ENCODE measurements at places on chromosomes 3 and 15.
A peak's percentile ranks its signal among the peaks of the same experiment; 100 is the strongest.

- DNase-seq = no peak
Observed at GRCh38 chr15:91541286-91541685, 312.2 kb upstream of the SLCO3A1 start.

- DNase-seq = no peak
Observed at GRCh38 chr3:77025471-77025870, 14.4 kb upstream of the ROBO2 start.

DNA sequence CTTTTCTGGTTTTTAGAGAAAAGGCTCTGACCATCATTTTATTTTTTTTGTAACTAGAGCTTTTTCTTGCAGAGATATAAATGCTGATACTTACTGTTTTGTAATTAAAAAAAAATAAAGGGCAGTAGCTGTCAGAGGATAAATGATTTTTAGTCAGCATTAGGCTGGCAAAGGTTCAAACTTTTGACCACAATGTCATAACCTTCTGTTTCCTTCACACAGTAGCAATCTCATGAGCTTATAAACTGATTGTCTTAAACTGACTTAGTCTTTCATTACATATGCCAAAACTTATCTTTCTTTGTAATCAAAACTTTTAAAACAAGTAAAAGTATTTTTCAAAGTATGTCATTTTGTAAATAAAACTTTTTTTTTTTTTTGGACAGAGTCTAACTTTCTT is 841.9 kb downstream of the OTOL1 start:
- no peak for DNase-seq

DNA sequence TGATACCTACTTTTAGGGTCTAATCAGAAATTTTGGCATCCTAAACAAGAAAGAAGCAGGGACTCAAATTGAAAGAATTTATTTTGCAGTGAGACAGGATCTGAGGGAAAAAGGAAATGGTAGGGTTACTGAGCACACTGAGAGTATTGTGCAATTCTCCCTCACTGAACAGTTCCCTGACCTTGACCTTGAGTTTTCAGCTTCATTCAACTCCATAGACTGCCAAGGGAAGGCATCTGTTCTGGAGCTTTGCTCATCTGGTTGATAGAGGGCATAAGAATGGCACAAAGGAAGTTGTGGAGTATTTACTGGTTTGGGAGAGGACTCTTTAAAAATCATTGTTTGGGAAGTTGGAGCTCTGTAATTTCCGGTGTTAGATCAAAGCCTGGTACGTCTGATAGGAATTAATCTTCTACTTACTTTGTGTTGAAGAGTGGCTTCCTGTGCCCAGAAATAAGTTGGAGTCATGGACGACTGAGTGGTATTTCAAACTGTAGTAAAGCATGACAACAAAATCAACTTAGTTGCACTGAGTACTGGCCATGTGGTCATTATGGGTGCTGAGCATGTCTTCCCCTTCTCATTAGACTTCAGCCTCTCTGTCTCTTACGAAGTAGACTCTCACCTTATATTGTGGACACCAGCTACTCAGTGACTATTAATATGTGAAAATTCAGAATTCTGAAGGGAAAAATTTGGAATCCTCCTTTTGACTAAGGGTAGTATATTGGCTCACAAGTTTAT is 40.8 kb downstream of the CLDN1 start:
- no peak for DNase-seq

- no peak for DNase-seq
Observed at GRCh38 chr3:55458181-55458790, 28.8 kb downstream of the WNT5A start.

GRCh38 chr3:105137911-105138310 is 228.8 kb upstream of the ALCAM start:
- DNase-seq = no peak

GRCh38 chr3:40173227-40173721 is 136.2 kb upstream of the EIF1B start:
- DNase-seq = no peak

- no peak for DNase-seq
Observed at GRCh38 chr15:37100966-37101215, 542 bp upstream of the MEIS2 start.

- DNase-seq = no peak
Observed at GRCh38 chr3:31543375-31543774, 10.7 kb downstream of the STT3B start.

GRCh38 chr15:77060546-77060945 is 10.4 kb downstream of the TSPAN3 start:
- DNase-seq = no peak

DNA sequence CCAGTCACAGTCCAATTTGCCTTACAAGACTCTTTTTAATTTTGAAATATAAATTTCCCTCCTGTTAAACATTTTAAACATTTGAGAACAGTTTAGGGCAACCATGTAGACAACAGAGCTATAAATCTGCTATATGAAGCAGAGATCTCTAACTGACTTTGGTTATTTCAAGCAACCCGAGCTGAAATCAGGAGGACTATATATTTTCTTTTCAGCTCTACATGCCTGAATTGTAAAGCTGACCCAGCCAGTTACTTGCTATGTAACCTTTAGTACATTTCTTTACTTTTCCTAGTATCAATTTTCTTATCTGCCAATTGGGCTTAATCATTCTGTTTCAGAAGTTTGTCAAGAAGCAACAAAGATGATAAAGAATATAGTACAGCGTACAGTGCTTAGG is 457.4 kb upstream of the NECTIN3 start:
- DNase-seq = no peak

GRCh38 chr15:23441204-23441603 is 5.8 kb downstream of the GOLGA6L2 start:
- DNase-seq = peak; percentile 29

DNA sequence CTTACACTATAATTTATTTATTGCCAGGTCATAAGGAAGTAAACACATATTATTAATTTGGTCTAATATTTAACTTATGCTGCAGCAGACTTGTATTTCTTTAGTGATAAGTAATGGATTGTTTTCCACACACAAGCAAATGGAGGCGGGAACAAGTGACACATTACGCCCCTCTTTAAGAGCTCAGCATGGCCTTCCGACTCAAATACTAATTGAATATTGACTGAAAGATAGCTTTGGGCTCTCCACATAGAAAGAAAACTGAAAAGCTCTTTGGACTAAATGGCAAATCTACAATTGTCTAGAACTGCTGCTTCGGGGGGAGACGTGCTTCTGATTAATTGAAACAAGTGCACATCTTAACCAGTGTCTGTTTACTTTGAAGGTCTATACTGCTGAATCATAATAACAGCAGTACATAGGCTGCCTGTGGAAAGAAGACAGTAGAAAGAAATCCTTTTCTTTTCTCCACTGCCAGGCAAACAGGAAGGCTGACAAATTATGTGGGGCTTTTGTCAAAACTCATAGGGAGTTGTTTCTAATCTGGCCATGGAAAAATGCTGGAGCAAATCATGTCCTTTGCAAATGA is 15.9 kb downstream of the CADPS start:
- no peak for DNase-seq

- DNase-seq = no peak
Observed at GRCh38 chr15:76840830-76841460, 64.2 kb downstream of the SCAPER start.

- DNase-seq = no peak
Observed at GRCh38 chr3:23270423-23270822, 67.3 kb downstream of the UBE2E2 start.

GRCh38 chr3:105826778-105827634 is 41.8 kb downstream of the CBLB start:
- DNase-seq = no peak

DNA sequence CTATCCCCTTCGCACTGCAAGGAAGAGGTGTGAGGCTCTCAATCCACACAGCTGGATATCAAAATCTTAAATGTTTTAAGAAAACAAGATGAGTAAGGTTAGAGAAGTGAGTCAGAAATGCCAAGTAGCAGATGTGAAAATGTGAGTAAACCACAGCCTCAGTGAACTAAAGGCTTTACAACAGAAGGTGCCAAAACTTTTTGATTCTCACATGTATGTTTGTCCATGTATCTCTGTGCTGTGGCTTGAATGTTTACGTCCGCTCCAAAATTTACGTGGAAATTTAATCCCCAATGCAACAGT is 126.8 kb upstream of the PFN2 start:
- no peak for DNase-seq

DNA sequence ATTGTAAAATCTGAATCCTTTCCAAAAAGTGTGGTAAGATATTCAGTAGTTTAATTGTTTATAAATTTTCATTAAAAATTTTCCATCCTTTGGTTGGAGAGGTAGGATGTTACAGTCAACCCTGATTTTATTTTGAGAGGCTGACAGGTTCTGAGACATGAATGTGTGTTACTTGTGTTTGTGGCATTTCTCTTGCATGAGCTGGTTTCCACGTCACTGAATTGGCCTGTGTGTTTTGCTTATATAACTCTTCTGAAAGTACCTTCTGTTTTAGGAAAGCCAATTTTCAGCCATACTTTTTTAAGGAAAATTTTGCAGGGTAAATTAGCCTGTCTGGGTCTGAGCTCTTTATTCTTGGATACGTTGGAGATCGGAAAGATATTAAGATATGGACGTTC is 30.7 kb downstream of the PXYLP1 start:
- DNase-seq = no peak

DNA sequence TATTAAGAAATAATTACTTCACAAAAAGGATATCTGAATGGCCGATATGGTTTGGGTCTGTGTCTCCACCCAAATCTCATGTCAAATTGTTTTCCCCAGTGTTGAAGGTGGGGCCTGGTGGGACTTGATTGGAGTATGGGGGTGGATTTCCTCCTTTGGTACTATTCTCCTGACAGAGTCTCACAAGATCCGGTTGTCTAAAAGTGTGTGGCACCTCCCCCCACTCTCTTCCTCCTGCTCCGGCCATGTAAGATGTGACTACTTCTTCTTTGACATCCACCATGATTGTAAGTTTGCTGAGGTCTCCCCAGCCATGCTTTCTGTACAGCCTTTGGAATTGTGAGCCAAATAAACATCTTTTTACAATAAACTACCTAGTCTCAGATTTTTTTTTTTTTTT is 34.5 kb downstream of the ZBTB11 start:
- DNase-seq = no peak

DNA sequence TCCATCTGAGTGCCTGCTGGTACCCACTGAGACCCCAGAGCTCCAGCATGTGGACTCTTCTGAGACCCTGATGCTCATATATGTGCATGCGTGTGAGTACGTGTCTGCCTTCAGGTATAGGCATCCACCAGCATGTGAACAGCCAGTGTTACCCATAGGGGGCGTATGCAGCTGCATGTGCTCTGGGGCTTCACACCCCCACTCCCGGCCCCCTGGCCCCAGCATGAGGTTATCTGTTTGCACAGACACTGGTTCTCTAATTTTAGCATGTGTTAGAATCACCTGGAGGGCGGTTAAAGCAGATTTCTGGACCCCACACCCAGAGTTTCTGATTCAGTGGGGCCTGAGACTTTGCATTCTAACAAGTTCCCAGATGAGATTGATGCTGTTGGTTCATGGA is 824 bp upstream of the CILP start:
- no peak for DNase-seq

GRCh38 chr3:126926684-126927400 is 56.1 kb upstream of the PLXNA1 start:
- DNase-seq = no peak

- DNase-seq = no peak
Observed at GRCh38 chr3:30659270-30660130, 53.1 kb downstream of the TGFBR2 start.

DNA sequence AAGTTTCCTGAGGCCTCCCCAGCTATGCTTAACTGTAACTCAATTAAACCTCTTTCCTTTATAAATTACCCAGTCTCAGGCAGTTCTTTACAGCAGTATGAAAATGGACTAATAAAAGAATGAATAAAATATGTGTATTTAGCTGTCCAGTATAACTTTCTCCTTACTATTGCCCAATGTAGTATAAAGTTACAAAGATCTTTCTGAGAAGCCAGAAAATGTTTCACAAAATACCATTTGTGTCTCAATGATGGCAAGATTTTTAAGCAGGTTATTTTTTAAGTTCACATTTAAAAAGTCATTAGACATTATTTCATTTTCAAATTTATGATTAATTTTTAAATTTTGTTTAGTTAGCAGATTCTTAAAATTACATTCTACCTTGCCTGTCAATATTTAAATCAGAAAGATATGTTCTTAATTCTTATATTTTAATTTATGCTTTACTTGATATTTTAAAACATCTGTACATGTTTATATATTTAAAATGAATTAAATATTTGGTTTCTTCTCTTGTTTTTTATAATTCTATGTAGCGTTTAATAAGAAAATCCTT is 189.2 kb downstream of the GBE1 start:
- no peak for DNase-seq

DNA sequence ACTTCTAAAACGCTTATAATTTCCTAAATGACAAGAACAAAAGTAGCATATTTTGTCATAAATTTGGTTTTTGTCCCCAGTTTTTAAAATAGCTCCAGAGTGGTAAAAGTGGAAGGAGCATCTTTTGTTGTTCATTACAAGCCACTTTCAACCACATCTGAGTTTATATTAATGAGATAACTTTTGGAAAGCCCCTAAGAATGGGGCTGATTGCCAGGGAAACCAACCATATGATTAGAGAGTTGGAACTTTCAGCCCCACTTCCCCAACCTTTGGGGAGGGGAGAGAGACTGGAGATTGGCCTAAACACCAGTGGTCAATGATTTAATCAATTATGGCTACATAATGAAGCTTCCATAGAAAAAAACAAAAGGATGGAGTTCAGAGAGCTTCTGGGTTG is 57.4 kb downstream of the CPA3 start:
- DNase-seq = no peak

DNA sequence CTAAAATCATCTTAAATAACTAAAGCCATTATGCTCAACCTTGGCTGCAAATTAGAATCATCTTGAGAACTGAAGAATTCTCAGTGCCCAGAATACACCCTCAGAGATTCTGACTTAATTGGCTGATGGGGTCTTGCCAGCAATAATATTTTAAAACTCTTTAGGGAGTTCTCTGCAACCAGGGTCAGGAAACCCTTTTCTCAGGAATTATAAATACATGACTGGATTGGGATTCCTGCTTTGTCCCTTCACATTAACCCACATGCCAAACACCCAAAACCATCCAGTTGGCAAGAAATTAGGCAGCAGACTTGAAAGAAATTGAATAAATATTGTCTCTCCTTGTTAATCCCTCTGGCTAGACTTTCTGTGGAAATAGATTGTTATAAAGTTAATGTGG is 482.3 kb upstream of the NECTIN3 start:
- no peak for DNase-seq

DNA sequence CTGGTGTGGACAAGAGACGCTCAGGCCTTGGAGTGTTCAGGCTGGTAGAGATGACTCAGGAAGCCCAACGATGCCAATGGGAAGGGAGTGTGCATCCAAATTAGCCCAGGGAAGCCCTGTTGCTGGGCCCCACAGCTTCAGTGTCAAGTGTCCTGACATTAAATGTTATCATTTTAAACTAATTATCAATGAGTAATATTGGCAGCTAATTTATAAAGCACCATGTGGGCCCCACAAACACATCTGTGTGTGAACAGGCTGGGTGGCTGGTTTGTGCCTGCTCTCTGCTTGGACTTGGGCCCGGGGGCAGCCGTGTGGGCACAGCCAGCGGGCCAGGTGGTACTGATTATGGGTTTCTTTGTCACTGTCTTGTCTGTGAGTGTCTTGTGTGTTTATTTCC is 15.0 kb downstream of the FBLN2 start:
- DNase-seq = no peak

Data from upper lobe of right lung (tissue), 1 donor.